ENCODE measurements at places on chromosomes 4 and X.
A peak's percentile ranks its signal among the peaks of the same experiment; 100 is the strongest.

DNA sequence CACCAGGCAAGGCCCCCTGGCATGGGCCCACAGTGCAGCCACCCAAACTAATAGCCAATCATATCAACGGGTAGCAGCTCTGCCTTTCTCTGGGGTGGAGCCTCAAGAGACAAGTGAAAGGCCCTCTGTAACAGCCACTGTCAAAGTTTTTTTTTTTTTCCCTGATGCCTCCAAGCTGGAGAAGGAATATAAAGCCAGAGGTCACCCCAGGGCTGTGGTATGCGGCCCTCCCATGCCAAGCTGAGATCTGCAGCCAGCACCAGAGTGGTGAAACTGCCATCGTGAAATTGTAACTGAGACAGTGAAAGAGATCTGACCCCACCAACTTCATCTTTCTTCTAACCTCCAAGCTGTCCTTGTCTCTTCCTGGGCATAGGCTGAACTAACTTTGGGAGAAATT is 407.0 kb downstream of the KLHL4 start:
- DNase-seq, result no peak

GRCh38 chrX:39096599-39096998 is 295.3 kb downstream of the MID1IP1 start:
- no peak for DNase-seq

- no peak for DNase-seq
Measured at GRCh38 chr4:74258963-74259362, 49.3 kb upstream of the EPGN start.

DNA sequence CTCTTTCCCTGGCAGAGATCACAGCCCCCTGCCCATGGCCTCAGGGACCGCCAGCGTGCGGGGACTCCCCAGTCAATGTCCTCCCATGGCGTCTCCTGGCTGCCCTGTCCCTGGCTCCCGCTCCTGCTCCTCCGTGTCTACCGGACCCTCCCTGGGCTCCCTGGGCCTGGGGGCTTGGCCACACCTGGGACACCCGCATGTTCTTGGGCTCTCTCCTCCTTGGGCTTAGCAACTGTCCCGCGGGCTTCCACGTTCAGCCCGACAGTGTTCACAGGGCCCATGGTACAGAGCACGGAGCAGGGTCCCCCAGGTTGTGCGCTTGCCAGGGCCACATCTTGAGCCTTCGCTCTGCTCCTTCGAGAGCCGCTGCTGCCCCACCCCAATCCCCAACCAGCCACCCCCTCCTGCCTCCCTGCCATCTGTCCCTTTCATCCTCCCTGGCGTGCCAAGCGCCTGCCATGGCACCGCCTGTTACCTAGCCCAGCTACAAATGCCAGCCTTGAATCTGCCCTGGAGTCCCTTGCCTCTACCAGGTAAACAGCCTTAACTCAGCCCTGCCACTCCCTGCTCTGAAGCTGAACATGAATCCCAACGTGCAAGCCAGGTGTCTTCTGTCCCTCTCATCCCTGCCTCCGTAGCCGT is 3.9 kb downstream of the AVPR2 start:
- no peak for DNase-seq

DNA sequence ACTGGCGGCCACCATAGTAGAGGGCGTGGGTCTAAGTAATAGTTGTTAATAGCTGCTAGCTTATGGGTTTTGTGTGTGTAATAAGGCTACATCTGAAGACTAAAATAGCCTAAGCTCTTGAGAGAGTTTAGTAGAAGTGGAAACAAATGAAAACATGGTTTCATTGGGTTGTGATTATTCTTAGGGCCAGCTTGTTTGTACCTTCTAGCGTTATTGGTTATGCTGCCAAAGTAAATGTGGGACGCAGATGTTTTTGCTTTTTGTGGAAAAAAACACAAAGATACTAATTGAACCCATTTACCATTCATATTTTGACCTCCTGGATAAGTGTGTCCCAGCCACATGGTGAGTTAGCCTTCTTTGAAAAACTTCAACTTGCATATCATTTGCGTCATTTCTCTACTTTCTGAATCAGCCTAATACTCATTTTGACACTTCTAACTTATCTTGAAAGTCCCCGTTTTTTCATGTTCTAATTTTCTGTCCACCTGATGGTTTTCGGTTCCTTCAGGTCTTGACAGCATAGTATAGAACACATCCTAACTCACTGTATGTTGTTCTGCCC is 305.3 kb downstream of the FRMPD4 start:
- no peak for DNase-seq

GRCh38 chr4:128513664-128514484 is 226.3 kb upstream of the PGRMC2 start:
- no peak for DNase-seq

GRCh38 chr4:42865572-42866189 is 26.8 kb upstream of the GRXCR1 start:
- DNase-seq, result peak; percentile 46

- no peak for DNase-seq
Measured at GRCh38 chr4:168666531-168666930, 169.7 kb downstream of the PALLD start.

GRCh38 chr4:169208090-169208455 is 62.7 kb downstream of the SH3RF1 start:
- no peak for DNase-seq

DNA sequence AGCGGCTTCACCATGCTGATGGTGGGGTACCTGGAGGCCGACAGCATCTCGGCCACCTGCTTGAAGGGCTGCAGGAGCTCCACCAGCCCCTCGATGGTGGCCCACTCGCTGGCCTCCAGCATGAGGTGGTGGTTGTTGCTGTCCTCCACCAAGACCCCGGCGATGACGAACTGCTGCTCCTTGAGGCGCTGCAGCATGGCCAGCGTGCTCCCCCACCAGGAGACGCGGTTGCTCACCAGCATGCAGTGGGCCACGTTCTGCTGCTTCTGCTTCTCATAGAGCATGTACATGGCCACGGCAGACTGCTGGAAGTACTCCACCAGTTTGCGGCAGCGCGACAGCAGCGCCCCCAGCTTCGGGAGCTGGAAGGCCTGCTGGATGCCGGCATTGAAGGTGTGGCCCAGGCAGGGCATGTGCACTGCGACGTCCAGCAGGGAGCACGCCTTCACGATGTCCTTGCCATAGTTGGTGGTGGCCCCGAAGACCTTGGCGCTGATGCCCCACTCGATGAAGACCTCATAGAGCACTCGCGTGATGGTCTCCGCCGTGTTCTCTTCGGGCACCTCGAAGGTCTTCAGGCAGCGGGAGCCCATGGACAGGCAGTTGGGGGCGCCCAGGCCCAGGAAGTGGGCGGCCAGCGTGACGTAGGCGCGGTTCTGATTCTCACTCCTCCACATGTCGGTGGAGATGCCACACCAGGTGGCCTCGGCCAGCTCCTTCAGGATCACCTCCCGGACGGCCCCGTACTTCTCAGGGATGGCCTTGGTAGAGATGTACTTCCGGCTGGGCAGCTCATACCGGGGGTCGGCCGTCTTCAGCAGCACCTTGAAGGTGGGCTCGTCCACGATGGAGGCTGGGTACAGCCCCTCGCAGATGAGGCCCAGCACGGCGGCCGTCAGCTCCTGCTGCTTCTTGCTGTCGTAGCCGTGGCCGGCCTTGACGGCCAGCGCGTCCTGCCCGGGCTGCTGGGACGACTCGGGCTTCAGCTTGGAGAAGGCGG is 11.0 kb downstream of the DHRSX start:
- DNase-seq, result peak; percentile 6

- DNase-seq, result no peak
Measured at GRCh38 chrX:80216086-80216485, 201.5 kb downstream of the TBX22 start.

GRCh38 chrX:21666679-21667078 is 8.5 kb upstream of the KLHL34 start:
- DNase-seq, result no peak

DNA sequence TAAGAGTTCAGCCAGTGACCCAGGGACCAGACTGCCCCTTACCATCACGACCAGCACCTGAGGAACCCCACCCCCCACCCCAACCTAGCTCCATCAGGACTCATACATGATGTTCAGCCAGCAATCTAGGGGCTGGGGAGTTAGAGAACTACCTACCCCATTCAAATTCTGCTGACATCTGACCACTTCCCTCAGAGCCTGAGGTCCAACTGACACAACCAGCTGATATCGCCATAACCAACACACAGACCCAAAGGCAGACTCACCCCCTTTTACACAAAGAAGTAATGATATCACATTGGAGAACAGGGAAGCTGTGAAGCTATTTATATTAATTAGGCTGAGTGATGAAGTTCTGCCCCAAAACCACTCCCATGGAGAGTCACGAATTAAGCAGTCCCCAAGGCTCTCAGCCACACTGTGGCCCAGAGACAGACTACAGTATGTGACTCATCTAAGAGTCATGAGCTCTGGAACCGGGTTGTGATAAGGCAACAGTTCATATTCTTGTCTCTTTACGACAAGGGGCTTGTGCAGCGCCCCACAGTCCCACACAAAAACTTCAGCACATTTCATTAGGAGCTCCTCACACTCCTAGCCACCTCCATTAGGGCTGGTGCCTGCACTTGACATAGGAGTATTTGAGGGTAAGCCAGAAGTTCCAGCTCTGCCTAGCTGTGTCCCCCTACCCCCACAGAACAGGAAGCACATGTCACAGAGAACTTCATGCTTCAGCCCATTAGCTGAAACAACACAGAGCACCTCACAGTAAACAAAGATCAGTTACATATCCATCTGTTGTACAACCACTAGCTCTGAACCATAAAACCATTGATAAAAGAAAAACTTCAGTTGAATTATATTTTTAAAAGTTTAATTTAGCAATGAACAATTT is 184.7 kb upstream of the ZCCHC13 start:
- no peak for DNase-seq

DNA sequence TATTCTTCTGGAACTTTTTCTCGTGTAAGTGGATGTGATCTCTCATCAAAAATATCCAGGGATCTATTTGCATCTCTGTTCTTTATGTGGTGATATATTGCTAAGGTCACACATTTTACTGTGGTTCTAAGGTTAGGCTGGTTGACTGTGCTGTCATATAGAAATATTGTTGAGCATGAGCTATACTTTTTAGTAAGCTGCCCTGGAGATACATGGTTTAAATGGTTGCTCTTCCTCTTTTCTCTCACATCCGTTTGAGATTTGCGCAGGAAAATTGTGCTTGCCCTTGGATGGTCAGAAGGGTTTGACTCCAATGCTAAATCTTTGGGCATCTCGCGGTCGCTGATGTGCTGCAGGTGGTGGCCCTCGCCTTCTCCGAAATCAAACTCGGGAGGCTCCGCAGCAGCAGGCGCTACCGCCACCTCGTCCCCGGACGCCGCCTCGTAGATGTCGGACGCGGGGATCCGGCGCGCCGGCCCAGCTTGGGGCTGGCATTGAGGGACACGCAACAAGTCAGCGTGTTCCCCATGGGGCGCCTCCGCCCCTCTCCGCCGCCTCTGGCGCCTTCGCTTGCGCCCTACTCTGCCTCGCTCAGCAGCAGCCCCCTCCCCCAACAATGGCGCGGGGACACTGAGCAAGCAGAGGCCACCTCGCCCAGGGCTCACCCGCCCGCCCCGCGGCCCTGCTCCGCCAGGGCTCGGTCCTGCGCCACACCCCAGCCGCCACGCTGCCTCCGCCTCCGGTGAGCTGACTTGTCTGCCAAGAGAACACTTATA is 154.5 kb downstream of the MSN start:
- DNase-seq, result peak; percentile 22

- no peak for DNase-seq
Measured at GRCh38 chr4:184612074-184612473, 37.2 kb downstream of the CASP3 start.

GRCh38 chr4:152776352-152776751 is 3.2 kb downstream of the TIGD4 start:
- no peak for DNase-seq

GRCh38 chr4:16480011-16480410 is 253.7 kb upstream of the TAPT1 start:
- DNase-seq, result no peak

- DNase-seq, result no peak
Measured at GRCh38 chr4:105129286-105130040, 17.2 kb upstream of the TET2 start.

GRCh38 chr4:107247738-107248137 is 211.6 kb upstream of the DKK2 start:
- no peak for DNase-seq

- DNase-seq, result no peak
Measured at GRCh38 chr4:76856243-76857073, 41.5 kb downstream of the SOWAHB start.

DNA sequence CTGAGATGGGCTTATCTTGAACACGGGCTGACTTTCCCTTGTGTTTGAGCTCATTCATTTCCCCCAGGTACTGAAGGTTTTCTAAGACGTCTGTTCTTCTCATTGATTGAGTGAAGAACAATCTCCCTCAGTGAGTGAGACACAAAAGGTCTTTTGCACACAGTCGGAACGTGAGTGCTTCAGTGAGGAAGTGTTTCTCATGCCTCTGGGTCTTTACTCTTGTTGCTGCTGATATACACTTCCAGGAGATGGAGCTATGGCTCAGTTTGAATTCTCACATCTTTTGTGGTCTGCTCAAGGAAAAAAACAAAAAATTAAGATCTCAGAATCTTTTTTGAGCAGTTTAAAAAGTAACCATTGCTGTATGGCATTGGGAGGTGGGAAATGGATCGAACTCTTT is 981.9 kb upstream of the TENM3 start:
- no peak for DNase-seq

GRCh38 chrX:97397371-97397770 is 513.7 kb downstream of the RPA4 start:
- DNase-seq, result no peak

DNA sequence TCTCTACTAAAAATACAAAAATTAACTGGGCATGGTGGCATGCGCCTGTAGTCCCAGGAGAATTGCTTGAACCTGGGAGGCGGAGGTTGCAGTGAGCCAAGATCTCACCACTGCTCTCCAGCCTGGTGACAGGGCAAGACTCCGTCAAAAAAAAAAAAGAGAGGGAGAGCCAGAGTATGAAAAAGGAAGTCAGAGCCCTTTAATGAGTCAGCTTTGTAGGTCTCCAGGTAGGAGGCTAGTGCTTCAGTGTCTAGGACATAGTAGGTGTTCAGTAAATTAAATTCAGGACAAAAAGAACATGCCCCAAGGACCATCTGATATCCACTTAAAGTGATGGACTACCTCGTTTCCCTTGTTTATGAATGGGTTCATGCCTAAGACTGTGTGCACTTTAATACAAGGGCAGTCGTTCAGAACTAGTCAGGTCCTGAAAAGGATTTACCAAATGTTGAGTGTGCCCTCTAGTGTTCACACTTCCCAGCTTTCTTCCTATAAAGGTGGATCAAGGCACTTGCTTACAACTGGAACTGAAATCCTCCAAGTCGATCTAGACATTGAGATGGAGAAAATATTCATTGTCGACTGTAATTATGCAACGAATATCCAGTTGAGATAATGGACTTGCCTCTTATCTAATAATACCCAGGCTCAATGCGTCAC is 29.0 kb downstream of the F9 start:
- DNase-seq, result no peak

- DNase-seq, result no peak
Measured at GRCh38 chrX:57083143-57083542, 38.2 kb downstream of the SPIN2B start.

- DNase-seq, result no peak
Measured at GRCh38 chr4:118776157-118776954, 59.6 kb downstream of the SEC24D start.

GRCh38 chr4:173374588-173374987 is 3.8 kb downstream of the SAP30 start:
- no peak for DNase-seq

- no peak for DNase-seq
Measured at GRCh38 chr4:112378858-112379257, 81.7 kb downstream of the ALPK1 start.

GRCh38 chr4:145276050-145276449 is 95.7 kb upstream of the OTUD4 start:
- no peak for DNase-seq

All from glutamatergic neuron (in vitro differentiated cells).